ENCODE measurements at places on chromosomes 5 and 9.

DNA sequence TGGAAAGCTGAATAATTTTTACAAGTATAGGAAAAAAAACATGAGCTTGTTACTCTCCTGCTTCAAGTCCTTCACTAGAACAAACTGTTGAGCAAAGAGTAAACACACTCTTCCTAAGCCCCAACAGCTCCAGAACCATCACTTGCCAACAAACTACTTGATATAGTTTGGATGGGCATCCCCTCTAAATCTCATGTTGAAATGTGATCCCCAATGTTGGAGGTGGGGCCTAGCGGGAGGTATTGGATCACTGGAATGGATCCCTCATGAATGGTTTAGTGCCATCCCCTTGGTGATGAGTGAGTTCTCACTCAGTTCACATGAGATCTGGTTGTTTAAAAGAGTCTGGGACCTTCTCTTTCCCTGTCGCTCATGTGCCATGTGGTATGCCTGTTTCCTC lies 82.8 kb downstream of the PLPP1 start:
- DNase-seq: no peak

DNA sequence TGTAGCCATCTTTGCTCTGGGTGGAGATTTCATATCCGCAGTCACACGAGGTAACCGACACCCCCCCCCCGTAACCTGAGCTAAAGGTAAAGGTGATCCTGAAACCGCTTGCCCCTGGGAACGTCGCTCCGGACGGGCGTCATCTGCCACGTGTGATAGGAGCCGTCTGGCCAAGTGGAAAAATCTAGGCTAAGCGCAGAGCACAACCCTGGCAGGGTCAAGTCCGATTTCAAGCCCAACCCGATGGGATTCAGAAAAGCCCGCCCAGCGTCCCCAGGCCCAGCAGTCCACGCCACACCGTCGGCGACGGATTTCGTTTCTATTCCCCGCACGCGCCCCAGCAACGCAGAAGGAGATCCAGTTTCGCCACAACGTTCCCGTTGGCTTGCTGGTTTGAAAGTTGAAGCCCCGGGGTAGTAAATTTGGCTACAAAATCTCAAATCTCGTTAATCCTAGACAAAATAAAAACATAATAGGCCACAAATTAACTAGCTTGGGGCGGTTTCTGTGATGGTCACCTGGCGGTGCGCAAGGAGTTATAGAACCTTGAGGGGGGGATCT lies 32.4 kb upstream of the NFIB start:
- DNase-seq: no peak

- DNase-seq: no peak
Observed at GRCh38 chr9:22446950-22447617, 460 bp downstream of the DMRTA1 start.

DNA sequence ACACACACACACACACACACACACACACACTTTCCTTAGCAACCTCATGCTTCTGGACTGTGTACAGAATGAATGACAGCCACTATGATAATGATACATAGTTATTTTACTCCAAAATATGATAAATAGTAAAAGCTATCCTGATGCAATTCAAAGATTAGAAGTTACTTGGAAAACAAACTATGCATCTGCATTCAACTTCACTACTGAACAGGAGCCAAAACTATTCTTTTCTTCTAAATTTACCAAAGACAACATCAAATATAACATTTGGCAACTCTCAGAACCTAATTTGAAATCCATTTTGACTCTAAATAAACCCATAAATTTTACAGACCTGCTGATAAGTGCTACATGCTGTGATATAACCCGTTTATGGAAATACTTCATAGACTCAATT lies 33.3 kb downstream of the GLIS3 start:
- no peak for DNase-seq

- no peak for DNase-seq
Observed at GRCh38 chr5:127793879-127794278, 90.7 kb downstream of the CCDC192 start.

DNA sequence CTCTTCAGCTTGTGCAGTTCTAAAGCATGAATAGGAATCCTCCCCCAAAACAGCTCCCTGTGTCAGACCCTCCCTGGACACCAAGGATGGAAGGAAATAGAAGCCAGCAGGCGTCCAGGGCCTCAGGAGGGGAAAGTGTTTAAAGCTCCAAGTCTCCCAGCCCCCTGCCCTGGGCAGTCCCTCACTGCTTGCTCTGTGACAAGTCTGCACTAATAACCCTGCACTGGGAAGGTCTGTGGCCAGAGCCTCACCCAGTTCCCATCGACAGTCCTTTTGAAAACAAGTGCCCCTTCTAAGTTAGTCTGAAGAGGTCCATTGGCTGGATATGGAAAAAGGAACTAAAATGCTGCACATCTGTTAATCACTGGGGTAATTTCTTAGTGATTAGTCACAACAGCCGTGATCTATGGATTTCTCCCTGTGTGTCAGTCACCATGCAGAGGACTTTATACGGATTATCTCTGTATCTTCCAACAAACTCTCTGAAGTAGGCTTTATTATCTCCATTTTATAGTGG lies 195.3 kb downstream of the FBXL7 start:
- DNase-seq: no peak

- DNase-seq: no peak
Observed at GRCh38 chr9:21381448-21382339, 3.5 kb downstream of the IFNA2 start.

- DNase-seq: no peak
Observed at GRCh38 chr5:147406636-147407035, 103.2 kb downstream of the DPYSL3 start.

GRCh38 chr5:158602981-158603380 lies 496.7 kb downstream of the EBF1 start:
- no peak for DNase-seq

GRCh38 chr5:21919414-21920022 lies 933.6 kb downstream of the CDH12 start:
- no peak for DNase-seq

DNA sequence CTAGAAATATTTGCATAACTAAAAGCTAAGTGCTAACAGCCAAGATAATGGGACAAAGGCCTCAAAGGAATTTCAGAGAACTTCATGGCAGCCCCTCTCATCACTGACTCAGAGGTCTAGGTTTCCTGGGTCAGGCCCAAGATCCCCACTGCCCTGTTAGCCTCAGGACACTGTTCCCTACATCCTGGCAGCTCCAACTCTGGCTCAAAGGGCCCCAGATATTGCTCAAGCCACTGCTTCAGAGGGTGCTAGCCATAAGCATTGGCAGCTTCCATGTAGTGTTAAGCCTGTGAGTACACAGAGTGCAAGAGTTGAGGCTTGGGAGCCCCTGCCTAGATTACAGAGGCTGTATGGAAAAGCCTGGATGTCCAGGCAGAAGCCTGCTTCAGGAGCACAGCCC lies 998.1 kb downstream of the TLE1 start:
- DNase-seq: no peak

DNA sequence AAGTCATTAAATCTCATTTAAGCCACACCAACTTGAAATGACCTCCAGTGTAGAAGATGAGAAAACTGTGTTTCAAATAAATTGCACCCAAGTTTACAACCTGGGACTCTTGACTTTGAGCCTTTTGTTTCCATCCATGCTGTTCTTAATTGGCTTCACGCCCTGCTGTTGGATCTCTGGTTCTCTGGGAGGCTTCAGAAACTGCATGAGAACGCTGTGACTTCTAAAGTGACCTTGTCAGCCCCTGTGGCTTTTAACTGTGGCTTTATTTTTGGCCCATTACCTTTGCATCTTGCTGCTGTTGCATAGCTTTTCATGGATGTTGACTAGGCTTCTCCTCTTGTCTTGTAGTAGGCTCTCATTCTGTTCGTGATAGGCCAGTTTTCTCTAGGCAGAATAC lies 29.3 kb downstream of the TNFAIP8 start:
- DNase-seq: no peak

- no peak for DNase-seq
Observed at GRCh38 chr5:109350537-109351270, 59.1 kb downstream of the PJA2 start.

DNA sequence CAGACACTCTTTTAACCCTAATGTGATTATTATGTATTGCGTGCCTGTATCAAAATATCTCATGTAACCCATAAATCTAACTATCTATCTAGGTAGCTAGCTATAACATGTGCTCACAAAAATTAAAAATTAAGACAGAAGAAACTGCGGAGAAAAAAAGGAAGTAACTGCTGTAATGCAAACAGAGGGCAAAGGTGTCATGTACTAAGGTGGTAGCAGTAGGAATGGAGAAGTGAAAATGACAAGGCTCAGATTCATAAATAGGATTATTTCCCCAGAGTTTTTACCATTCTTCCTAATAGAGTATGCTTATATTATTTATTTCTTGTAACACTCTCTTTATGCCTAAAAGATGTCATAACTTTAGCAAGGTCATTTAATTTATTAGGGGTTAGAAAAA lies 1527.5 kb upstream of the C9orf72 start:
- no peak for DNase-seq

GRCh38 chr9:94772144-94772543 lies 45.6 kb downstream of the AOPEP start:
- DNase-seq: no peak

DNA sequence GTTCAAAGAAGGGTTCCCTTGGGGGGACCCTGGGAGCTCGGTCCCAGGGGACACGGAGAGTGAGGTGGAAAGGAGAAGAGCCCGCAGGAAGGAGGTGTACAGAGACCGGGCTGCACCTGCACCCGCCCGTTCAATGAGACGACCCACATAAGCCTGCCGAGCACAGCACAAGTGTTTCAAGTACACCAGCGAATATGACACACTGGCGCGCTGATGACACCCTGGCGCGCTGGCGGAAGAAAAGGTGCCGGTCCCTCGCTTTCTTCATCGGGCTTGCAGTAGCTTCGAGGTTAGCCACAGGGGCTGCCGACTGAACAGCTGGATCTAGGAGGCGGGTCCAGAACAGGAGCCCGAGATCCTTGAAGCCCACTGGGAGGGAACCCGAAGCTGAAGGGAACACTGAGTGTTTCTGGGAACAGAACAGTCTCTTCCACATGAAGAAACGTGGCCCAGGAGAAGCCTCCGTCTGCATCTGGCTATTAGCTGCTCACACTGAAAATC lies 1.4 kb downstream of the TBC1D9B start:
- DNase-seq: no peak

DNA sequence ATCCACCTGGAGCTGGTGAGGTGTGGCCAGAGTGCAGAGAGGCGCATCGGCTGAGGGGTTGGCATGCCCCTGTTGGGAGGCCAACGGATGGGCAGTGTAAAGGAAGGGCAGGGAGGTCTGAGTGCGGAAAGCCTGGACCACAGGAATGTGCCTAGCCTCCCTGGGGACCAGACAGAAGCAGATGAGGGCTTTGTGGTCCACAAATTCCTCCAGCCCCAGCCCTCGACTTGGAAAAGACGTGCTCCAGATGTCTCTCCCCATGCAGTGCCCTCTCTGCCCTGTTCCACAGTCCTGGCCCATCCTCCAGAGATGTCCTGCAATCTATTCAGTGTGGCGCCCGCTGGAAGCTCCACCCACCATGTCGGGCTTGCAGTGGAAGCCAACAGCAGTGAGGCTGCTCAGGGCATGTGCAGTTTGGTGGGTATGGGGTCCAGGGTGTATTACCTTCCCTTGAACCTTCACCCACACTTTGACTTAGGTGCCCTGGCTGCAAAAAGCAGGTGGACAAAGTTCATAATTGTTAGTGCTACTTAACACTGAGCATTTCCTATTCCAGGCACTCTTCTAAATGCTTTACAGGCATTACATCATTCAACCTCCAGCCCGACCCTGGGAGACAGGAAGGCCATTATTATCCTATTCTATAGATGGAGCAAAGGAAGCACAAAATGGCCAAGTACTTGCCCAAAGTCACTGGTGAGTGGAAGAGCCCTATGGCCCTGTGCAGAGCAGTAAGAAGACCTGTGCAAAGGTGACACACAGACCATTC lies 120.2 kb upstream of the SLC25A48 start:
- no peak for DNase-seq

DNA sequence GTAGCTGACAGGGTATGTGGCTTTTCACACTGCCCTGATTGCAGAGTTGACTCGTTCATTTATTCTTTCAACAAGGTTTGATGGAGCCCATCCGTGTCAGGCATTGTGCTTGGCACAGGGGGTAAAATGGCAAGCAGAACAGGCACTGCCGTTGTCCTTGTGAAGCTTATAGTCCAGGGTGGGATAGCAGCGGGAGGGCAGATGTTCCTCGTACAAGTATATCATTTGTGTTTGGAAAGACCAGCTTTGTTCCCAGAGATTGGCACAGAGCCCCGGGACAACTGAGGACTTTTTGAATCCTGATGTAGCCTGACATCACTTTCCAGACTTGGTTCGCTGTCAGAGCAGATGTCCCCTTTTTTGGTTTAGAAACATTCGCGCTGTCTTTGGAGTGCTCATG lies 50.9 kb downstream of the MVB12B start:
- no peak for DNase-seq

All from activated CD4-positive, alpha-beta T cell treated with anti-CD3 and anti-CD28 coated beads for 1 hour (primary cell).